ENCODE measurements at places on chromosomes 5 and 9.

DNA sequence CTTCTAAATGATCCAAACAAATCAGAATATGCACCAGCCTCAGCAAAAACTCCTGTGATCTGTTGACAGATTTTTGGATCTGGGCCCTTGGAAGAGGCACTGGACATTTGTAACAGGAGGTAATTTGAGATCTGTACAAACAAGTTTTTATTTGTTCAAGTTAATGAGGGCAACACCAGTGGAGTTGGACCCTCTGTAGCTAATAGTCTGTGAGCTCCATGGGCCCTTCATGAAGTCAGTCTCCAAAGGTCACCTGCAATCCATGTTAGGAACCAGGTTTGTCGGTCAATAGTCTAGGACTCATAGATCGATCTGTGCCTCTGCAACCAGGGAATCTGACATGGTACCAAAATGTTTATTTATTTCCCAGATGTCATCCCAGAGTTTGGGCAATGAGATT, 40.9 kb downstream of the PAM start:
- DNase-seq = no peak

DNA sequence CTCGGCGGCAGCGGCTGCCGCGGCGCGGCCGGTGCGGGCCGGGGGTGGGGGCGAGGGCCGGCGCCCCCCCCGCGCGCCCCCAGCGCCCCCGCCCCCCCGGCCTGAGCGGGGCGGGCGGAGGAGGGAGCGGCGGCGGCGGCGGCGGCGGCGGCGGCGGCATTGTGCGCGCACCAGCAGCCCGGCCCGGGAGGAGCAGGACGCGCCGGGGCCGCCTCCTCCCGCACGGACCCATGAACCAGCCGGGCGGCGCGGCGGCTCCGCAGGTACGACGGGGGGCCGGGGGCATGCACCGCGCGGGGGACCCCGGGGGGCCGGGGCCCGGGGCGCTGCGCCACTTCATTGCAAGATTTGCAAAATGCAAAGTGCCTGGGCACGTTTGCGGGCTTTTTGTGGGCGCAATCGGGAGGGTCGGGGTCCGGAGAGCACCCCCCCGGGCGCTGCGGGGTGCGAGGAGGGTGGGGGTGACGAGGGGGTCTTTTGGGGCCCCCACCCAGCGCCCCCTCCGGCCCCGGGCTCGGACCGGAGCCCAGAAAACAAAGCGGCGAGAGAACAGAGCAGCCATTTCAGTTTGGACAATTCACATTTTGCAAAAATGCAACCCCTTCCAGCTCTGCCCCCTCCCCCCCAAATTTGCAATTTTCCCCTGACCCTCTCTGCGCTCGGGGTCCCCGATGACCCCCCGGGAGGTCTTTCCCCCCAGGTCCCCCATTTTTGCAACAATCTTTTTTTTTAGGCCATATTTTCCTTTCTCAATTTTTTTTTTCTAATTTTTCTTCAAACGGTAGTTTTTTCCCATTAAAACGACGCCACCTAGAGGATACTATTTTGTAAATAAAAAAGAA, at the start of gene ZNF618:
Gene ZNF618, plus strand, starts transcription at position 159 of the 842 bp plus-strand sequence. Its CDS starts 72 bp downstream, at position 231.
- peak; percentile 5 for DNase-seq

DNA sequence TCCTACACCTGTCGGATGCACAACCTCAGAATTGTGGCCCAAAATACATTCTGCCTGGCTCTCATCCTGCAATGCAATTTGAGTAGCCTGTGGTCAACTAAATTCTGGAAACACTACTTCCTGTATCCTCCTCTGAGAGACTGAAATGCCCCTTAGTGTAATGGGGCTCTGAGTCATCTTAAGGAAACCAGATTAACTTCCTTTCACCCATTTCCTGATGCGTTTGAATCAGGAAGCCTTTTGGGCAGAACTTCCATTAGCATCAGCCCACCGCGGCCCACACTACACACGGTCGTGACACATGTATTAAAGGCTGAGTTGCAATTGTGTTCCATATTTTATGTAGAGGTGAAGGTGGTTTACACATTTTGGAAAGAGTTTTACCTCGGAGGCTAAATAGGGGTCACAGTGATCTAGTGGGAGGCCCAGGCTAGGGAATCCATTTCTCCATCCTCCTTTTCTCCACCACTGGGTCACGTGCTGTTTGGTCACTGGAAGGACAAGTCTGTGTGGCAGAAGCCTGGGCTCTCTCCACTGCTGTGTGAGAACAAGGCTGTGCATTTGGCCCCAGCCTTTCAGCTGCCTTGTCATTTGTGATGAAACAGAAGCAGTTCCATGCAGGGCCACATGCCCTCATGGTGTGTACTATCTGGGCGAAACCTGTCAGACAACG, 55.9 kb downstream of the DAP start:
- DNase-seq = peak; percentile 12

DNA sequence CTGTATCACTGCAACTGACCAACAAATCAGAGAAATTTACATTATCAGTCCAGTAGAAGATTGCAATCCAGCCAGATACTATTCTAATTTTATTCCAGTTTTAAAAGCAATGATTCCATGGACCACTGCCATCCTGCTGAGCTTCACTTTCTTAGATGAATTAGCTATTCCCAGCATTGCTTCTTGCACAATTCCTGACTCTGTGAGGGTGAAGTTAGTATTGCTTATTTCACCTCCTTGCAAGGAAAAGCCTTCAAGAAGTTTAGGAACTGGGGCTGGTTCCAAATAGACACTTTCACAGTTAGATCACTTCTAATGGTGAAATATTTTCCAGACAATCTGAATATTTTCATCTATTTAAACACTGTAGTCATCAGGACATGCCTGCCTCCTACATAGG, 338.6 kb upstream of the TNC start:
- DNase-seq = no peak

DNA sequence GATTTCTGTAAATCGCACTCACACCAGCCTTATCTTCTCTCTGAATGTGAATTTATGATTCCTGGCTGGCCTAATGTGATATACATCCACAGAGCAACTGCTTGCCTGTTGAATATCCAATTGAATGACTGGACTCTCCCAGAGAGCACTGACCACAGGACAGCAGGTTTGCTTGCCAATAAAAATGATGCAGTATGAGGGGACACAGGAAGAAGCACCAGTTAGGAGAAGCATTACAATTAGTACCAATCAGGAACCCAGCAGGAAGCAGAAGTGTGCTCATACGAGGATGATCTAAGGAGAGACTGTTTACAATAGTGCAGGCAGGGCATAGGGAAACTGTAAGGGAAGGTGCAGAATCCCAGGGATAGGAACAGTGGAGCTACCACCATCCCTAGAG, 127.2 kb upstream of the ZNF366 start:
- no peak for DNase-seq

- DNase-seq = no peak
These were observed 41.5 kb downstream of the C5orf22 start for GRCh38 chr5:31573494-31574142.

GRCh38 chr5:160271396-160271795, 41.0 kb downstream of the CCNJL start:
- no peak for DNase-seq

GRCh38 chr5:124664287-124664686, 82.2 kb downstream of the ZNF608 start:
- DNase-seq = no peak

GRCh38 chr9:69584759-69585158, 87.4 kb downstream of the APBA1 start:
- DNase-seq = no peak

DNA sequence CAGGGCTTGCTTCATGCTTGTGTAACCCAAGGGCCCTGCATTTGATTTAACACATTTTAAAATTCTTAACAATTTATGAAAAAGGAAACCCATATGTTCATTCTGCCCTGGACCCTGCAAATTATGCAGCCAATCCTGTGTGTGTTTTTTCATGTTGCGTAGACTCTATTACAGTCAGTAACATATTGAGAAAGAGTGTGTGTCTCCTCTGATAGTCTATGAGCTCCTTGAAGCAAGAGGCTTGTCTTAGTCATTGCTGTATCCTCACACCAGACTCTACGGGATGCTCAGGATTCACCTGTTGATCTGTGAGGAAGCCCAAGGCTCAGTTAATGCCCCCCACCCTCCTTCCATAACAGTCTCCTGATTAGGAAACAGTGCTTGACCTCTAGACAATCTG, 177.3 kb upstream of the DMAC1 start:
- DNase-seq = no peak

DNA sequence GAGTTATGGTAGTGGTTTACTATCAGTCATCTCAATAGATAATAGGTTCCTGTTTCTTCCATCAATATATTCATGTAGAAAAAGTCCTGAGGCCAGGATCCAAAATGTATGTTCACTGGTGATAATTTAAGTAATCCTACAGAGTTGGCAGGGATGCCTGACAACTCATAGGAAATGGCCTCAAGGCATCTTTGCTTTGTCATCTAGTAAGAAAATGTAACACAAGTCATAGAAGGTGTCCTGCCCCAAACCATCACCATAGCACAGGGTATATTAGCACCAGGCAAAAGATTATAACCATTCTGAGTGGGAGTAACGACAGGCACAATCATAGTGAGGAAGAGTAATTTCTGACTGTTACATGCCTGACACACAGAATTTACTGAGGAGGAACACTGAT, 257.0 kb downstream of the TMEM167A start:
- no peak for DNase-seq

- DNase-seq = no peak
These were observed 662.9 kb upstream of the ZNF608 start for GRCh38 chr5:125409234-125409860.

GRCh38 chr5:36585701-36586100, 20.7 kb upstream of the SLC1A3 start:
- no peak for DNase-seq

GRCh38 chr5:87103616-87104287, 163.9 kb upstream of the RASA1 start:
- DNase-seq = no peak

GRCh38 chr5:6749026-6749716, 35.9 kb downstream of the TENT4A start:
- DNase-seq = no peak

- no peak for DNase-seq
These were observed 12.1 kb downstream of the RGS14 start for GRCh38 chr5:177369645-177370440.

DNA sequence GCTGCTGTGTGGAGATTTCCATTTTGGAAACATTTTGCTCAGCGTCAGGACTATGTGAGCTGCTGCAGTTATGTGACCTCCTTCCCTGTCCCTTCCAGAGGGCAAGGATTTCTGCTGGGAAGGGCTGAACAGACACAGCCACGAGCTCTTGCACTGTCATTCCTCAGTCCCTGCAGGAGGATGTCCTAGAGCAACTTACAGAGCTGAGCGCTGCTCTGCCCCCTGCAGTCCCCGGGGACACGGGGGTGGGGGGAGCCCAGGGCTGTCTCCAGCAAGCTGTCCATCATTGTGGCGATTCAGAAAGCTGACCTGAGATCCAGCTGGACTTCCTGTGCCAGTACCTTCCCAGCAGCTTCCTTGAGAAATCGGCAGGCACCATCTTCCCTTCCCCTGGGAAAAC, 28.0 kb upstream of the MAP1B start:
- DNase-seq = no peak

GRCh38 chr9:90941661-90942060, 140.0 kb downstream of the SYK start:
- no peak for DNase-seq

DNA sequence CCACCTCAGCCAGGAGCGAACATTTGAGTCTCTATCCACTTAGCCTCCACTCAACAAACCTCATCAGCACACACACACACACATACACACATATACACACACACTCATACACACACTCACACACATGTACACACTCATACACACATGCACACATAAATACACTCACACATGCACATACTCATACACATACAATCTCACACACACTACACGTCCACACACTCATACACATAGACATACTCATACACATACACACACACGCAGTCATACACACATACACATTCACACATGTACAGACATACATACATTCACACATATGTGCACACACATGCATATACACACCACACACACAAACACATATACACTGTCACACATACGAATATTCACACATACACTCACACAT, 208.2 kb downstream of the AGTPBP1 start:
- no peak for DNase-seq

DNA sequence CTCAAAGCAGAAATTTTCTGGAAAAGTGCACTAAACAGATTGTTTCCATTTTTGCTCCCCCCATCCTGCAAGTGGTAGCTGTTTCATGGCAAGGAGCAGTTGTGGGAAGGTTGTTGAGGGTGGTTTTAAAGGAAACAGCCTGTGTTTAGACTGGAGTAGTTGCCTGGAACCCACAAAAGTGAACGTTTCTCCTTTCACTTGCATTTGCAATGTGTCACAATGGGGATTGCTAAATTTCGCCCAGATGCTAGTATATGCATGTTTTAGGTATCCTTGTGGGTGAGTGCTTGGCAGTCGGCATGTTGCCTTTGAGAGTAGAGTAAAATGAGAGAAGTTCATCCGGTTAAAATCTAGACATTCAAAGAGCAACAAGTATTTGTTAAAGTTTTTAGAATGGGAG, 1099.9 kb upstream of the DMAC1 start:
- no peak for DNase-seq

- DNase-seq = peak; percentile 37
These were observed 36.5 kb downstream of the PPIC start for GRCh38 chr5:122999947-123000563.

GRCh38 chr9:120571443-120572257, 8.3 kb downstream of the CDK5RAP2 start:
- no peak for DNase-seq

DNA sequence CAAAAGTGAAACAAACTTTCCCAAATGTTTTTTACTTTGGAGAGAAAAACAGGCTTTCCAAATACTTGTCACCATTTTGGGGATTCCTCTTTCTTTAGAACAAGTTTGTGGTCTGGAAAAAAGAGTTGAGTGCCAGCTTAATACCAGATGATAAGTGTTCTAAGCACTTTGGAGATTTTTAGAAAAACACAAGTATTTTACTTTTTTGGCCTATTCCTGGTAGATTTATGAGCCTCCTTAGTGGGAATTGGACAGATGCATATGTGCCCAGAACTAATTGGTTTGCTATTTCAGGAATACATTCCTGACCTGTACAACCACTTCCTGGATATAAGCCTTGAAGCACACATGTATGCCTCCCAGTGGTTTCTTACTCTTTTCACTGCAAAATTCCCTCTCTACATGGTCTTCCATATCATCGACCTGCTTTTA, 40.5 kb downstream of the GPR21 start:
- DNase-seq = no peak

DNA sequence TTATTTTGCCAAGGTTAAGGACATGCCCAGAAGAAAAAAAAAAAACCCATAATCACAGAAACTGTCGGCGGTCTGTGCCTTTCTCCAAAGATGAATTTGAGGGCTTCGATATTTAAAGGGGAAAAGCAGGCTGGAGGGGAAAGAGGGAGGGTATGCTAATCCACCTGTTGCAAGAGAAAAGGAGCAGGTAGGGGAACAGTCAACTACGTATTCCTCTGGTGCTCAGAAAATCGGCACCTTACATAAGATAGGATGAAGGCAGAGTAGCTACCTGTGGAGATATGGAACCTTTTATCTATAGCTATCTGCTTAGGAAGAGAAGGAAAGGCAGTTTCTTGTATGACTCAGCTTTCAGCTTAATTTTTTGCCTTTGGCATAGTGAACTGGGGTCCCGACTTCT, 77.7 kb downstream of the PTCD2 start:
- DNase-seq = no peak

DNA sequence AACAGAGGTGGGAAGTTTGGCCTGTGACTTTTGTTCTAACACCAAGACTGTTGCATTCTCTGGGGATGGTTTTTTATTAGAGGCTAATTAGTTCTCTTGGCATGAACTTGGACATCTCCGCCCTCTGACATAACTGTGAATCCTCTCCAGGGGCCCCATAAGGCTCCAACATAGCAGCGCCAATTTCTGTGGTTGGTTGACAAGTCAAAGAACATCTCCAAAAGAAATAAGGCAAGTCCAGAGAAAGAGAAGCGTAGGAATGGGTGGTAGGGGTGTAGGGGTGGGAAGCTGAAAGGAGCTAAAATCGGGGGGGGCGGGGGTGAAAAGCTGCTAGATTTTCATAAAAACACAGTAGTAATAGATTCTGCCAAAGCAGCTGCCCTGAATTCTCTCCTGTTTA, 81.0 kb upstream of the DAB2 start:
- DNase-seq = no peak

All from CD4-positive, alpha-beta T cell treated with Interleukin-1 beta for 1 hour (primary cell).